ENCODE measurements at places on chromosomes 5 and 9.

DNA sequence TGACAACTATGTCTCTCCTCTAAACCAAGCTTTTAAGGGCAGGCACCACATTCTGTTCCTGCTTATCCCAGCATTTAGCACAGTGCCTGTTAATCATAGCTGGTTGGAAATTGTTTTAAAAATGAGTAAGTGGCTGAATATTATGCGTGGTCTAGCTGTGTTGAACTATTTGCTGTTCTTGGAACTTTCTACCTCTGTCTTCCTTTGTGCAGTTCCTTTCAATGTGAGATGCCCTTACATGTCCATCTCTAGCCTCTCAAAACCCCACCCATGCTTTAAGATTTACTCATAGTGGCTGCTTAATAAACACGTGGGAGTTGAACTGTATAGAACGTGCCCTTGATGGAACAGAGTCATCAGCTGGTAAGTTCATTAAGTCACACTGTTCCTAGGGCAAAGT, 34.5 kb downstream of the C9orf57 start:
- no peak for DNase-seq

- DNase-seq = no peak
Observed at GRCh38 chr5:128304088-128304487, 220.5 kb downstream of the SLC12A2 start.

DNA sequence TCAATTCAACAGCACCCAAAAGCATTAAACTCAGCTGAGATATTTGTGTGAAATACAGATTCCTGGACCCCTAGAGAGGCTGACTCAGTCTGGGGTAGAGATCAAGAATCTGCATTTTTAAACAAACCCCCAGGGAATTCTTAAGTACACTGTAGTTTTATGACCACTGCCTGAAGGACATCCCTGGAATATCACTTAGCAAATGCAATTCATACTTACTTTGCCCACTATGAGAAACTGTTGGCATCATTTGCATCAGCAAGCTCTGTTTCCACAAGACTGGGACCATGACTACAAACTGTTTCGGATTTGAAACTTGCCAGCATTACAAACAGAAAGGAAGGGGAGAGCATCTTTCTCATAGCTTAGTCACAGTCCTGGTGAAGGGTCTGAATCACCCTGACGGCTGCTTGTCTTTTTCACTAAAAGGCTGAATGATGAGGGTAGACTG, 63.7 kb downstream of the MLLT3 start:
- DNase-seq = no peak

GRCh38 chr9:100355561-100355960, 2.8 kb upstream of the TEX10 start:
- no peak for DNase-seq

- no peak for DNase-seq
Observed at GRCh38 chr5:67182301-67182790, 14.3 kb downstream of the CD180 start.

GRCh38 chr5:181190711-181191525, 14.1 kb downstream of the TRIM7 start:
- no peak for DNase-seq

DNA sequence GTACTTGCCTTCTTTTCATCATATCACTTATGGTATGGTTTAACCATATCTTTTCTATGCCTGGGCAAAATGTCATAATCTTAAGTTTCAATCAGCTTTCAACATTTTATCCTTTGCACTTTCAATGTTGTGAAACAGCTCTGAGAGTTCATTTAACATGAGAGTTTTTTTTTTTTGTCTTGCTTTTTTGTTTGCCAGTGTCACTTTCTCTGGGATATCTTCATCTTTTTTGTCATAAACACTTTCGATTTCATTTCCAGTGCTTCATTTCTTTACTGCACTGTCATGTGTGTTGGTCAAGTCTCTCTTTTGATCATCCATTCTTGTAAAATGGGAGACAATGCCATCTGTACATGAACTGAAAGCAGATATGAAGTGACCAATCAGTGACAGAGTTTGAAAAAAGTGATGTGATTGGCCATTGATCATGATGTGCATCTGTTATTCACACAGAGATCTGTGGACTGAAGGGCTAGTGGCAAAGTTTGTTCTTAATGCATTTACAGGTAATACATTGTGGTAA, 7.5 kb upstream of the POU5F2 start:
- no peak for DNase-seq

- no peak for DNase-seq
Observed at GRCh38 chr9:30289435-30289834, 2095.0 kb upstream of the ACO1 start.

DNA sequence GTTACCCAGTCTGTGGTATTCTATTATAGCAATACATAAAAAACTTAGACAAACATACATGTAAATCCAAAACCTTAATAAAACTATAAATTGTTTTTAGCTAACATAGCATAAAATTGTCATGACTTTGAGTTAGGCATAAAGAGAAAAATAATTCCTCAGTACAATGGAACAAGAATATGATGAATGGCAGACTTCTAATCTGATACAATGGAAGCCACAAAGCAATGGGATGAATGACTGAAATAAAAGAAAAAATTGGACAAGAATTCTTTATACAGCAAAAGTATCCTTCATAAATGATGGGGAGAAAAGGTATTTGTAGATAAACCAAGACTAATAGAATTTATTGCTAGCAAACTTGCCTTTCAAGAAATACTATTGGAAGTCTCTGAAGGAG, 524.2 kb downstream of the GABRG2 start:
- no peak for DNase-seq

DNA sequence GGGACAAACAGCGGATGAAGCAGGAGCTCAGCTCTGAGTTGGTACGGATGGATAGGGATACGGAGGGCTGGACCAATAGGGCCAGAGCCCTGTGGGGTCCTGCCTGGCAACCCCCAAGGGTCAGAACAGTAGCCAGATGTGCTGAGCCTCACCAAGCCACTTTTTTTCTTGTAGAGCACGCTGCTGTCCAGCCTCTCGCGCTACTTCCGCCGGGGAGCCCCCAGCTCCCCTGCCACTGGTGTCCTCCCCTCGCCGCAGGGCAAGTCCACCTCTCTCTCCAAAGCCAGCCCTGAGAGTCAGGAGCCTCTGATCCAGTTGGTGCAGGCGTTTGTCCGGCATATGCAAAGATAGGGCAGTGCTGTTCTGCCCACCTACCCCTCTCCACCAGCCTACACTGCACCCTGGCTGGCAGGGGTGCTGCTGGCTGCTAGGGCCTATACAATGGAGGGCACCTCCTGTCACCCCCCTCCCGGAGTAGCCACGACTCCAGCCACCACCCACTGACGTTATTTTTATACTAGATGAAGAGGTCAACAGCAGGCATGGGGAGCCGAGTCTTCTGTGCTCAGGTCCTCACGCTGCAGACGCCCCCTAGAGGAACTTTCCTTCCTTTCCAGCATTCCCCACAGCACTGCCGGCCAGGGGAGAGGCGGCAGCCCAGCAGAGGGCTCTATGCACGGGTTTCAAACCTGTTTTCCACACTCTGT, 21.6 kb downstream of the SH3GLB2 start:
- DNase-seq = no peak

GRCh38 chr5:34722183-34722582, 66.1 kb downstream of the RAI14 start:
- DNase-seq = no peak

- DNase-seq = no peak
Observed at GRCh38 chr5:96327722-96328121, 105.3 kb downstream of the PCSK1 start.

GRCh38 chr9:95028853-95029219, 288.7 kb downstream of the FANCC start:
- no peak for DNase-seq

- DNase-seq = no peak
Observed at GRCh38 chr5:36646100-36646499, 39.7 kb downstream of the SLC1A3 start.

All from stimulated activated CD4-positive, alpha-beta T cell treated with anti-CD3 and anti-CD28 coated beads, Interleukin-1b, Interleukin-23, amount 100 ng/mL, for 1 hour (primary cell).